PC-3 (cell line): ENCODE measurements at places on chromosomes 4 and X. TPM values are rescaled to one million over a fixed set of nuclear protein-coding genes. Genes with fewer than 3 reads are reported as not detected.

DNA sequence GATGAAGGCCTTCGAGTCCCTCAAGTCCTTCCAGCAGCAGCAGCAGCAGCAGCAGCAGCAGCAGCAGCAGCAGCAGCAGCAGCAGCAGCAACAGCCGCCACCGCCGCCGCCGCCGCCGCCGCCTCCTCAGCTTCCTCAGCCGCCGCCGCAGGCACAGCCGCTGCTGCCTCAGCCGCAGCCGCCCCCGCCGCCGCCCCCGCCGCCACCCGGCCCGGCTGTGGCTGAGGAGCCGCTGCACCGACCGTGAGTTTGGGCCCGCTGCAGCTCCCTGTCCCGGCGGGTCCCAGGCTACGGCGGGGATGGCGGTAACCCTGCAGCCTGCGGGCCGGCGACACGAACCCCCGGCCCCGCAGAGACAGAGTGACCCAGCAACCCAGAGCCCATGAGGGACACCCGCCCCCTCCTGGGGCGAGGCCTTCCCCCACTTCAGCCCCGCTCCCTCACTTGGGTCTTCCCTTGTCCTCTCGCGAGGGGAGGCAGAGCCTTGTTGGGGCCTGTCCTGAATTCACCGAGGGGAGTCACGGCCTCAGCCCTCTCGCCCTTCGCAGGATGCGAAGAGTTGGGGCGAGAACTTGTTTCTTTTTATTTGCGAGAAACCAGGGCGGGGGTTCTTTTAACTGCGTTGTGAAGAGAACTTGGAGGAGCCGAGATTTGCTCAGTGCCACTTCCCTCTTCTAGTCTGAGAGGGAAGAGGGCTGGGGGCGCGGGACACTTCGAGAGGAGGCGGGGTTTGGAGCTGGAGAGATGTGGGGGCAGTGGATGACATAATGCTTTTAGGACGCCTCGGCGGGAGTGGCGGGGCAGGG lies 568 bp downstream of the HTT start:
- DNase-seq: peak; percentile 23

DNA sequence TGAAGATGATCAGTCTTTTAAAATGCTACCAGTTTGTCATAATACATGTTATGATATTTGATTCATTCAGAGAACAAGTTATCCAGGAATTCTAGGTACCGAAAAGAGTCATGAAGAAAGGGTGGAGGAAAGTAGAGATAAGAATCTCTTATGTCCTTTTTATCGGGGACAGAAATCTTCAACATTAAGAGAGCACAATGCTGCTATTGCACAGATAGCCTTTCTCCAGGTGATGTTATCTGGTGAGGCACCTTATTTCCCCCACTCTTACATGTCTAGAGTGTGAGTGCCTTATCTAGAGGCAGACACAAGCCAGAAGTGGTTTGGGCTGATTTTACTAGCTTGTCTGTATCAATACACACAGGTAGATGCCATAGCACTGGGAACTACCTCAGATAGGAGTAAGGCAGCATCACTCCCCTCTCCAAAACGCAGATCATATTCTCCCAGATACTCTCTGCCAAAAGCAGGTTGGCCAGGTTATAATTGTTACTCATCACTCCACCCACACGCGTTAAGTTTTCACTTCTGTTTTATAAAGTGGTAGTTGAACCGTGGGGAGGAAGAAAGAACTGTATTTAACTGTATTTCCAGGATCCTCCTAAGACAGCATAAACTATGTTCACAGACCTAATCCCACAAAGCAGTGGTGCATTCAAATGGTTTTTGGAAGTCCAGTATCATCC lies 38.4 kb downstream of the AREG start:
- no peak for DNase-seq

GRCh38 chr4:71827826-71828225 lies 43.9 kb upstream of the GC start:
- DNase-seq: no peak

DNA sequence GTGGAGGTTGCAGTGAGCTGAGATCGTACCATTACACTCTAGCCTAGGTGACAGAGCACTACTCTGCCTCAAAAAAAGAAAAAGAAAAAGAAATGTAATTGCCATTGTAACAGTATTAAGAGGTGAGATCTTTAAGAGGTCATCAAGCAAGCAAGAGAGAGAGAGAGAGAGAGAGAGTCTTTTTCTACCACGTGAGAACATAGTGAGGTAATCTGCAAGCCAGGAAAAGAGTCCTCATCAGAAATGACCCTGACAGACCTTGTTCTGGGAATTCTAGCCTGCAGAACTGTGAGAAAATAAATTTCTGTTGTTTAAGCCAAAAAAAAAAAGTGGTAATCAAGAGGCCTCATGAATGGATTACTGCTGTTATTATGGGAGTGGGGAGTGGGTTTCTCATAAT lies 14.9 kb downstream of the GPKOW start:
- DNase-seq: no peak

DNA sequence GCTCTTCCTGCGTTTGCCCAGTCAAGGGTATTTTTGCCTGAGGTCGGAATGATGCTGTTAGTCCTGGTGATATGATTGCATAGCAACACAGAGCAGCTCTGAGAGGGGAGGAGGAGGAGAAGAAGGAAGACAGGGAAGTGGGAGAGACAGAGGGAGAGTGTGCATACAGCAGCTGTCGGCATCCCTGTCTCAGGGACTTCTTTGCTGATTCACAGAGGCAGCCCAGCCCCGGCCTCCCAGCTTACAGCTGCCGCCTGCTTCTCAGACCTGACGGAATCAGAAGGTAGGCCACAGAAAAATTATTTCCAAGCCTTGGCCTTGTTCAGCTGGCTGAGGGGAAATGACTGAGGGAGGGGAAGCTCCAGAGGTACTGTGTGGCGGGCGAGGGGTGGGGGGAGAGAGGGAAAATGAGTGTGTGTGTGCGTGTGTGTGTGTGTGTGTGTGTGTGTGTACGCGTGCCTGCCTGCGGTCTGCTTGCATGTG lies 319 bp downstream of the DRP2 start:
- DNase-seq: no peak

DNA sequence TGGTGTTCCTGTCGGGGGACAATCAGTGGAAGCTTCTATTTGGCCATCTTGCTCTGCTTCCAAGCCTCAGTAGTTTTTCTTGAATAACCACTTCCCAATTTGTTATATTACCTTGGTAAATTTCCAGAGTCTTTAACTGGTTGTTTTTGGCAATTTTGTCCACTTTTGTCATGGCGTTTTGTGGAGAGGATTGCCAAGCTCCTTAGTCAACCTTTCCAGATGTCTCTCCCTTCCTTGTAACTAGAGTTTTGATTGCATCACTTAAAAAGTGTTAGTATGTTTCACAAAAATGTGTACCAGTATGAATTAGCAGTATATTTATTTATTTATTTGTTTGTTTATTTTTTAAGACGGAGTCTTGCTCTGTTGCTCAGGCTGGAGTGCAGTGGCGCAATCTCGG lies 15.8 kb upstream of the UXT start:
- DNase-seq: no peak

DNA sequence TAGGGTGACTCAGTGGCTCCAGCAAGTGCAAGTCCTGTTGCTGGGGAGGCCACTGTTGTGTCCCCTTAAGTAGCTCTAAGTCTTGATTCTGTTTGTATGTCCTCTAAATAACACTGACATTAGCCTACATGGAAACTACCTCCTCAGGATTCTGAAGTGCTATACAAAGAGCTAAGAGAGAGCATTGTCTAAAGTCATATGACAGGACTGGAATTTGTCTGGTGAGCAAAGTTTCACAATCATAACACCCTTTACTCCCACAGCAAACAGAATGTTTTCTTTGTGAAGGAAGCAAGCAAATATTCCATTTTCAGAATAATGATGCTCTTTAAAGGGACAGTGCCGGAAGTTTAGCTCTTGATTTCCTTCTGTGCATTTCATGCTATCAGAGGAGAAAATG lies 23.4 kb upstream of the CT47A1 start:
- DNase-seq: no peak

GRCh38 chr4:55830048-55830447 lies 10.5 kb downstream of the EXOC1L start:
- no peak for DNase-seq

- DNase-seq: no peak
Observed at GRCh38 chr4:24226023-24226422, 336.2 kb upstream of the PPARGC1A start.

DNA sequence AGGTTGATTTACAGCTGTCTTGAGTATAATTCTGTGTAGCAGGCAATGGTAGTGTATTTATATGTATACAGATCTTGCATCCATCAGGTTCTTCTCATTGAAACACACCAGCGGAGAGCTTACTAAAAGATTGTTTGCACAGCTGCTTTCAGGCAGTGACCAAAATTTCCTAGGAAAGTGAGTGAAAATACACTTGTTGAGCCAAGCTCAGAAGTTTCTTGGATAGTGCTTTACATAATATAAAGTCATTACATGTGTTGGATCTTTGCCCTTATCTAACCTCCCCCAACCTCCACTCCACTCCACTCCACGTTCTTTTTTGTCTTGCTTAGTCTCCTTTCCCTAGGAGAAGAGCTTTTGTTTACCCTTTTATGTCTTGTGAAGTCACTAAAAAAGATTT lies 34.1 kb downstream of the CNKSR2 start:
- DNase-seq: no peak

DNA sequence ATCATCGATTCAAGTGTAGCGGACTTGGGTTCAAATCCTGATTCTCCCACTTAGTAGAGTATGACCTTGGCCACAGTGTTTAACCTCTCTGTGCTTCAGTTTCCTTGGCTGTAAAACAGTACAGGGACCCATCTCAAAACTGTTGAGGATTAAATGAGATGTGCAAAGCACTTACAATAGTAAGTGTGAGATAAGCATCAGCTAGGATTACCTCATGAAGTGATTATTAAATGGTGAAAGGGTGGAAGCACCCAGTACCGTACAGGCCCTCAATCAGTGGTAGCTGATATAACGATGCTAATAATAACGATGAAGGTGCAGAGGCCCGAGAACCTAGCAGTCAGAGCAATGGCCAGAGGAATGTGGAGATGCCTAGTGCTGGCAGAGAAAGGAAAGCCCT lies 45.1 kb downstream of the PRPS1 start:
- no peak for DNase-seq

- no peak for DNase-seq
Observed at GRCh38 chr4:10492464-10492863, 35.2 kb upstream of the ZNF518B start.

DNA sequence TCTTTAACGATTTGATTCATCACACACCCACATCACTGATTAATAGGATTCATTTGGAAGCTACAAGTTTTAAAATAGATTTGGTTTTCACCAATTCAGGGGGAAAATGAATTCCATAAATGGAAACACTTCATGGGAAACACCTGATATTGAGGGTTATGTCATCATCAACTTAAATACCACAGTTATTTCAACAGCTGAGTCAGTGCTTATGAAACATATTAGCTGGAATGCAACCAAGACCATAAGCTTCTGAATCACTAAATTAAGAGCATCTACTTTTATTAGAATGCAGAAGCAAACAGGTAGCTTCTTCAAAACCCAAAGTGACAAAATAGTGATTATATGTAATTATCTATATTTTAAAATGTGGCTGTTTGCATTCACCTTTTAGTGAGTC lies 207.8 kb upstream of the DCAF8L1 start:
- DNase-seq: peak; percentile 89

DNA sequence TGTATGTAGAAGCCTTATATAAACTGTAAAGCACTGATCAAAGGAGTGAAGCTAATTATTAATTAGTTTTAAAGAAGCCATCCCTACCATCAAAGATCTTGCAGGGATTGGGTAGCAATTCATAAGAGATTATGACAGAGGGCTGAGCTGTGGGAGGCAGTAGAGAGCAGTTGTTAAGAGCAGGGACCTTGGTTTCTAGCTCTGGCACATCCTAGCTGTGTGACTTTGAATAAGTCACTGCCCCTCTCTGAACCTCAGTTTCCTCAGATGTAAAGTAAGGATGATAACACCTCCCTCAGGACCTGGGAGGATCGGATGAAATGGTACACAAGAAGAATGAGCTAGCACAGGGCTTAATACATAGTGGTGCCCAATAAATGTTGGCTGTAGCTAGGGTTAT lies 45.4 kb downstream of the APLN start:
- no peak for DNase-seq

- DNase-seq: no peak
Observed at GRCh38 chr4:11475871-11476270, 47.2 kb upstream of the HS3ST1 start.

- no peak for DNase-seq
Observed at GRCh38 chr4:2949782-2950125, 13.5 kb downstream of the NOP14 start.

- no peak for DNase-seq
Observed at GRCh38 chr4:80172203-80172602, 25.1 kb upstream of the PRDM8 start.

DNA sequence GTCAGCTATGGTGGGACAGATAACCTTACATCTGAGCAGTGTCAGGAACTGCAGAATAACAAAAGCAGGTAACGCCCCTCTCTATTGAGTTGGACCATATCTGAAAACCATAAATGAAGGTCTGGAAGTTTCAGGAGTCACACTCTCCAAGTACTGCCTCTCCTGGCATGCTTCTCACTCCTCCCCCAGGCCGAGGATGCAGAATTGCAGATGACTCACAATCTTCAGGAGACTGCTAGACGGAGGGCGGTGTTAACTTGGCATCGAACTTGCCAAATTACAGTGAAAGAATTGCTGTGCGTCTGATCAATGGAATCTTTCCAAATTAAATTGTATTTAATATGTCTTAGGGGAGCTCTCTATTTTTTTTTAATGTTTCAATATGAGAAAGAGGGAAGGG lies 67.1 kb upstream of the TRIM2 start:
- peak; percentile 73 for DNase-seq

DNA sequence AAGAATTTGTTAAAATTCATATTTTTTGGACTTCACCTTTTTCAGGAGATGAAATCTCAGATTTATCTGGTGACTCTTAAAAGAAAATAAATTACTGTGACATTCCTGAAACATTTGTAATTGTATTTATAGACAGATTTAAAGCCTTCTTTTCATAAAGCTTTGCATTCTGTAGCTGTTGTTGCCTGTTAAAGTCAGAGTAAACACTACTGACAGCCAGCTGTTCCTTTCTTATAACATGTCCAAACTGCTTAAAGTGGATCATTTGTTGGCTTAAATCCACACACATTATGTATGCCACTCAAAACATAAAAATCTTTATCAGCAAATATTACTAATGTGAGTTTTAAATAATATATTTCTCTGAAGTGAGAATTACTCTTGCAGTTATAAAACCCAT lies 157.5 kb downstream of the TECRL start:
- DNase-seq: no peak

- no peak for DNase-seq
Observed at GRCh38 chr4:149493492-149493891, 322.2 kb downstream of the IQCM start.

GRCh38 chrX:121298499-121298898 lies 251.1 kb downstream of the GLUD2 start:
- no peak for DNase-seq

Gene TAF7L
- 0.35 TPM in 1 of 2 replicates, not detected in the other for total RNA-seq

Gene ZNF827
- 9.8 and 12.0 TPM in 2 replicates for total RNA-seq

Gene XK
- 7.7 and 8.0 TPM in 2 replicates for total RNA-seq

Gene CT47B1
- total RNA-seq: not detected in 2 replicates

Gene TRIM75
- total RNA-seq: not detected in 2 replicates

Gene GALNTL6
- total RNA-seq: not detected in 2 replicates

Gene CFAP99
- 1.3 TPM in 1 of 2 replicates, not detected in the other for total RNA-seq

Gene IGFBP7
- total RNA-seq: not detected in 2 replicates

Gene MAGIX
- total RNA-seq: 9.3 and 12.5 TPM in 2 replicates

Gene UCP1
- total RNA-seq: not detected in 2 replicates

Gene RAB9B
- 1.2 and 1.5 TPM in 2 replicates for total RNA-seq

Gene GATA1
- not detected in 2 replicates for total RNA-seq

Gene PROM1
- not detected in 2 replicates for total RNA-seq

Gene CD38
- not detected in 2 replicates for total RNA-seq

Gene SH3RF1
- total RNA-seq: 20.2 and 21.0 TPM in 2 replicates

Gene RTL3
- not detected in 2 replicates for total RNA-seq

Gene FATE1
- not detected in 2 replicates for total RNA-seq

Gene DMD
- not detected in 2 replicates for total RNA-seq

Gene C4orf51
- not detected in 2 replicates for total RNA-seq
